Neural progenitor cell (in vitro differentiated cells): ENCODE measurements at places on chromosomes 12 and 14. TPM values are rescaled to one million over a fixed set of nuclear protein-coding genes. Genes with fewer than 3 reads are reported as not detected.

The PRKD1 gene
- 8.1 and 8.7 TPM in 2 replicates for total RNA-seq

The CACNA2D4 gene
- 3.0 and 8.5 TPM in 2 replicates for total RNA-seq

DNA sequence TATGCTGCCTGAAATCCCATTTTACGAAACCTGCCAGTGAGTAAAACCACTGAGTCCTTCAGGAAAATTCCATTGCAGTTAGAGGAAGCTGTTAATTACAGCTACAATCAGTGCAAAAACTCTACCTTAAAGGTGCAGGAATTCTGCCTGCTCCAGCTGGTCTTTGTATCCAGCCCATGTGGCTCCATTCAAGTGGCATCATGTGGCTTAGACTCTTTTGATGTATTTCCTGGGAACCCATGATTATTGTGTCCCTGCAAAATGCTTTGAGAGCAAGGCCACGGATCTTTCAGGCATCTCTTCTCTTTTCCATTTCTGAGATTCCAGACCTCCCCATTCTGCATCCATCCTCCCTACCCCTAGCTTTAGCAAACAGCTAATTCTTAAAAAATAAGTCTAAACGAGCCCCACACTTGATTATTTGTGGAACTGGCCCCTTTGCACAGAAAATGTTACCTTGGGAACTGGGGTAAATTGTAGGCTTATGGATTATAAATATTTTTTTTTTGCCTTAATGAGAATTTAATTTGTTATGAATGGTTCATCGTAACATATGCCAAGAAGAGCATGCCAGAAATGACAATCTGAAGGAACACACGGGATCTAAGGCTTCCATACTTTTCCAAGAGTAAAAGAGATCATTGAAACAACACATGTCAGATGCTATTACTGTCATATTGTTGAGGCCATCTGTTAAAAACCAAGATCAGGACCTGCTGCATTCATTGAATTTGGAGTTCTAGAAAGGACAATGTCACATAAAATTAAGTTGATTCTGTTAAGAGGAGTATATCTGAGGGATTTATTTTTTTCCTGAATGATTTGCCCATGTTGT lies 144.6 kb downstream of the TPH2 start:
- H3K4me1 ChIP-seq, result peaks cover 10% of the 10 kb centered on the region
- DNase-seq, result peak; percentile 46
- H3K27me3 ChIP-seq, result no peaks in the 10 kb centered on the region
- no peak overlapping the region for H3K4me3 ChIP-seq

DNA sequence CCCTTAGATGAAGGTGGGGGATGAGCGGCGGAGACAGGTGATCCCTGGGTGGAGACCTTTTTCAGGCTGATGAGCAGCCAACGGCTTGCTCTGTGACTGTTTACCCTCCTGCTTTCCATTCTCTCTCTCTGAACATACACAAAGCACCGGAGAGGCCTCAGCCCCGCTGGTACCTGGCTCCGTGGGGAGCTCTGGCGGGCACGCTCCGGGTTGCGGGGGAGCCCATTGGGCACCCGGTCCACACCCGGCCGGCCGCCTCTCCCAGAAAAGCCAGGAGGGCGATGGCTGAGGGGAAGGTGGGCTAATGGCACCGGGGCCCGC lies 545 bp downstream of the SMARCC2 start:
- peaks cover 20% of the 10 kb centered on the region for H3K36me3 ChIP-seq
- H3K27me3 ChIP-seq, result no peaks in the 10 kb centered on the region
- peak overlapping the region; percentile 96 for H3K4me3 ChIP-seq
- H3K4me1 ChIP-seq, result peaks cover 10% of the 10 kb centered on the region

DNA sequence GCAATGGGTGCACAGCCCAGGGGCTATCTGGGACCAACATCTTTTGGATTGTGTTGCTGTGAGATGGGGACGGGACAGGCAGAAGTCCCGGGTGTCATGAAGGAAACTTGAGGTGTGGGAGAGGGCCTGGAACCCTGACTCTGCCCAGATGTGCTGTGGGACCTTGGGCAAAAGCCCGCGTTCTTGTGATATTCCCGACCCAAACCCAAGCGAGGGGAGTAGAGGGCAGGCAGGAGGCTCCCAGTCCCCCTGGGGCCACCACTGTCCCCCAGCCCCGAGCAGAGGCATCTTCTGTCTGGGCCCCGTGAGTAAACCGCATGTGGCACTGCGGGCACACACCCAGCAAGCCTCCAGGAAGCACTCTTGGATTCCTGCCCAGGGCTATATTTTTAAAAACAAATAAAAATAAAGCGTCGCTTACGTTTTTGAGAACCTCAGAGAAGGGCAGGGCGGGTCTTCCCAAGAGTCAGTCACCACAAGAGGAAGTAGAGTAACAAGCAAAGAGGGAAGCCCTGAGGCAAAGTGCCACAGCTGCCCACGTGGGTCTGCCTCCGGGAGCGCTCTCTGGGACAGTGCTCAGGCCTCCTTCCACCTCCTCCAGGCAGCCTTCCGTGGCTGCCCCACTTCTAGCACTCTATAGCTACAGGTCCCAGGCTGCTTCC lies 39.5 kb downstream of the BEGAIN start:
- H3K27ac ChIP-seq, result no peak overlapping the region
- H3K4me3 ChIP-seq, result no peak overlapping the region
- H3K4me1 ChIP-seq, result peaks cover 7% of the 10 kb centered on the region
- H3K36me3 ChIP-seq, result no peaks in the 10 kb centered on the region
- peaks cover 28% of the 10 kb centered on the region for H3K27me3 ChIP-seq

- DNase-seq, result no peak
- no peaks in the 10 kb centered on the region for H3K27me3 ChIP-seq
- H3K27ac ChIP-seq, result no peak overlapping the region
- no peak overlapping the region for H3K4me3 ChIP-seq
- peaks cover 17% of the 10 kb centered on the region for H3K4me1 ChIP-seq
Observed at GRCh38 chr12:87870061-87870460, 159.1 kb downstream of the C12orf50 start.

- H3K27ac ChIP-seq, result no peak overlapping the region
- no peak for DNase-seq
- H3K36me3 ChIP-seq, result peaks cover 5% of the 10 kb centered on the region
- no peaks in the 10 kb centered on the region for H3K27me3 ChIP-seq
- peaks cover 11% of the 10 kb centered on the region for H3K4me1 ChIP-seq
Observed at GRCh38 chr12:56297400-56297799, 2.7 kb downstream of the CS start.

DNA sequence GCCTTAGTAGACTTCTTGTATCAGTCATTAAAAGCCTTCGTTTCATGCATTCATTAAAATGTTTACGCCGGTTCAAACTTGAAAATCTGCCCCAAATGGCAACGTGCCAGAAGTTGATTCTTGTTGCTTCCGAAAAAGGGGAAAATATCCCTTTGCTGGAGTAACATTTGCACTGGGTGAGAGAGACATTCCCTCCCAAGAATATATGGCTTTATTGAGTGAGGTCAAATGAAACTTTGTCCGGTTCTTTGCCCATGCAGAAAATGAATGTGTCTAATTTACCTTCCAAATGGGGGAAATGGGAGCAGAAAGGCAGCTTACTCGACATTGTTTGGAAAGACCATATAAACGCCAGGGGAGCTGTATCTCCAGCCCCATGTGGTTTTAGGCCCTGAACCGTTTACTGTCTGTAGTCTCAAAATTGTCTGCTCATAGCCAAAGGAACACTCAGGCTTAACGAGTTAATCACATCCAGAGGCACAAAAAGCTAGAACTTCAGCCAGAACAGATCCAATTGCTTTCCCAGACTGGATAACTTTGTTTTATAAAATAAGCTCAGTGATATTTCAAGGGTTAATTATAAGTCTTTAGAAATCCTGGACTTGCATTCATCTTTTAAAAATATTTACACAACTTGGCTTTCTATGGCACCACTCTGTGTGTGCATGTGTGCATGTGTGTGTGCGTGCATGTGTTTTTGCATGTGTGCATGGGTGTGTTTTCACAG lies 2.9 kb upstream of the EMP1 start:
- H3K4me1 ChIP-seq, result peaks cover 37% of the 10 kb centered on the region
- no peak overlapping the region for H3K27ac ChIP-seq
- H3K4me3 ChIP-seq, result no peak overlapping the region
- no peaks in the 10 kb centered on the region for H3K27me3 ChIP-seq
- no peak for DNase-seq

- no peak overlapping the region for H3K4me3 ChIP-seq
- no peak overlapping the region for H3K27ac ChIP-seq
- DNase-seq, result no peak
- H3K36me3 ChIP-seq, result no peaks in the 10 kb centered on the region
- no peaks in the 10 kb centered on the region for H3K27me3 ChIP-seq
- H3K4me1 ChIP-seq, result no peaks in the 10 kb centered on the region
Observed at GRCh38 chr12:9725213-9725870, 7.6 kb downstream of the CLECL1 start.

- no peak for DNase-seq
- no peak overlapping the region for H3K27ac ChIP-seq
- H3K27me3 ChIP-seq, result no peaks in the 10 kb centered on the region
- no peaks in the 10 kb centered on the region for H3K36me3 ChIP-seq
- H3K4me3 ChIP-seq, result no peak overlapping the region
- H3K4me1 ChIP-seq, result no peaks in the 10 kb centered on the region
Observed at GRCh38 chr14:76782885-76783566, 21.8 kb downstream of the VASH1 start.
